Neural crest cell (in vitro differentiated cells): ENCODE measurements at places on chromosomes 4 and X. TPM values are rescaled to one million over a fixed set of nuclear protein-coding genes. Genes with fewer than 3 reads are reported as not detected.

GPR173 gene
- 11.8 and 13.0 TPM in 2 replicates for total RNA-seq

TBX22 gene
- 0.26 TPM in 1 of 2 replicates, not detected in the other for total RNA-seq

DNA sequence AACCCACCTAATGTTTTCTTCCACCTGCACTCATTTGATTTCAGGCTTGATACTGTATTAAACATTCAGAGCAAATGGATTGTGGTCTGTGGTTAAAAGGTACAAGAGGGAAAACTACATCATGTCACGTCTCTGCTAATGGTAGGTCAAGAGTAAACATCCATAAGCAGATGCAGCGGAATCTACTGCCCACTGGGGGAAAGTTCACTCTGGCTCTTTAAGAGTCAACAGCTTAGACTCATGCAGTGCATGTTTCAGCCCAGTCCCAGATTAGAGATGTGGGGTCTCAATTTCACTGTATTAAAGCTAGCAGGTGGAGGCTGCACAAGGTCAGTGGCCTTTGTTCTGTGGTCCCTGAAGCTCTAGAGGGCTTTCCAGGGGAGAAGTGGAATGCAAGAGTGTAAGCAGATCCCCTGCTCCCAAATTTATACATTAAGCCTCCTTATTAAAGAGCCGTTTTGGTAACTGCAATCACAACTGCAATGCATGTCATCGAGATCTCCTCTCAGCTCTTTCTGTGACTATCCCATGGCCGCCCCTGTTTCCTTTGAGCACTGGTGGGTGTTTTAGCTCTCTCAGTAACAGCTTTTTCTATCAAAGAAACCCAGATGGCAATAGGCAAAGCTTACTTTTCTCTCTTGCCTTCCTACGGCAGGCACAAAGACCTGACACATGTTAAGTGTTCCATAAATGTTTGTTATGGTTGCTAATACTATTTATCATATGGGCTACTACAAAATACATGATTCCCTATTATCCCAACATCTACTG, 53.4 kb downstream of the LDB2 start:
- DNase-seq = no peak

DNA sequence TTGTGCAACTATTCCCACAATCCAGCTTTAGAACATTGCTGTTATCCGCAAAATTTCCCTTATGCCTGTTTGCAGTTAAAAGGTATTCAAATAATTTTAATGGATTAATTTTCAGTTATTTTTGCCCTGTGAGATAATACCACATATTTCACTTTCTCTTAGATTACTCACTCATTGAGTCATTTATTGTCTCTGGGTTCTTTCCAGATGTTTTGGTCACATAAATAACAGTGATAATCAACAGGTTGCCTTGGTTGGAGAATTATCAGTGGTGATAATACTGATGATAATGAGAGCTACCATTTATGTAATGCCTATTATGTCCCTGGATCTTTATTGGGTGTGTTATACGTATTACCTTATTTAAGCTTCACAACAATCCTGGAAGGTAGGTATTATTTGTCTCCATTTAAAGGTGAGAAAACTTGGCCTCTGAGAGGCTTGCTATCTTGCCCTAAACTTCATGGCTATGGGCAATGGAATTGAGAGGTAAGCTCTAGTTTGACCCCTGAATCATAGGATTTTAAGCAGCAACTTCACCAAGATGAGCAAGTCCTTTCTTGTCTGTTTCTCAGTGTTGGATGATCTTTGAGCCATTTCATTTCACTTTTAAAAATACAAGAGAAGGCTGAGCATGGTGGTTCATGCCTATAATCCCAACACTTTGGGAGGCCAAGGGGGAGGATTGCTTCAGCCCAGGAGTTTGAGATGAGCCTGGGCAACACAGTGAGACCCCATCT, 87.4 kb downstream of the KIT start:
- DNase-seq = no peak

GRCh38 chrX:107559506-107559905, 68.8 kb upstream of the PRPS1 start:
- DNase-seq = no peak
